ENCODE measurements at places on chromosomes 12 and 14.

- peak; percentile 92 for DNase-seq
These were observed 74.4 kb downstream of the SLC24A4 start for GRCh38 chr14:92397150-92397952.

DNA sequence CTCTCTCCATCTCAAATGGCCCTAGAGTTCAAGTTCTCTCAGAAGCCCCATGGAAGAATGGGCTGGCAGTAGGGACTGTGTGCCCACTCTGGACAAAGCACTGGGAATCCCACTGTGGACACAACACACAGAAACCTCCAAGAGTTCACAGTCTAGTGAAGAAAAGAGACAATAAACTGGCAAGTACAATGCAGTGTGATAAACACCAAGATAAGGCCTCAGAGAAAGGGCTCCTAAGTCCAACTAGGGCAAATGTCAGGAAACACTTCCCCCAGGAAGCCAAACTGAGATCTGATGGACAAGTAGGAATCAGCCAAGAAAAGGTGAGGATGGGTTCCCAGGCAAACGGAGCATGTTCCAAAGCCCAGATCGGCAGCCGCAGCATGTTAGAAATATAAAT lies 5.4 kb downstream of the VSIG10 start:
- DNase-seq: no peak

GRCh38 chr14:50318031-50318626 lies 6.0 kb downstream of the DMAC2L start:
- DNase-seq: peak; percentile 46

- DNase-seq: peak; percentile 54
These were observed 17.6 kb downstream of the NINJ2 start for GRCh38 chr12:645563-646071.

DNA sequence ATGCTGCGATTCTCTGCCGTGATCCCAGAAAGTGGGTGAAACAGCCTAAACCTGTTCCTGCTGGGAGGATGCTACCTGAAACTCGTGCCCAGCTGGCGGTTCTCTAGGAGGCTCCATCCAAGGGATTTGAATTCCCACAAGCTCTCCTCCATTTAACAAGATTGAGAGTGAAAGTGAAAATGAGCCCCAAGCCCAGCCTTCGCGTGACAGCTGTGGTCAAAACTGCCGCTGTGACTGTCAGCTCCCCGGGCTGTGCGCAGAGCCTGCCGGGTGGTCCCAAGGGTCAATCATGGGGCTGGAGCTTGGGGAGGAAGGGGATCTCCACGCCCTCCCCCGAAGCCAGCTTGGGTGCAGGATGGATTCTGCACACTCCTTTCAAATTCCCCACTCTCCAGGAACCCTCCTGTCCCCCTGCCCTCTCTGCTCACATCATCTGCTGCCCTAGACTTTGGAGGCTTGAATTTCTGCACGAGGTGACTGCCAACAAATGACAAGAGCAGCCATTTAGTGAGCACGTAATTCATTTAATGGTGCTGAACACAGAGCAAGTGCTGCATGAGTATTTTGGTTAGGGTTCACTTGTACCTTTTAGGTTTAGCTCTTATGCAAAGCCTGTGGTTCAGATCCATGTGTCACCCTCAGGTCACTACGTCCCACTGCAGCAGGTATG lies 5.3 kb downstream of the ASB2 start:
- DNase-seq: peak; percentile 81

DNA sequence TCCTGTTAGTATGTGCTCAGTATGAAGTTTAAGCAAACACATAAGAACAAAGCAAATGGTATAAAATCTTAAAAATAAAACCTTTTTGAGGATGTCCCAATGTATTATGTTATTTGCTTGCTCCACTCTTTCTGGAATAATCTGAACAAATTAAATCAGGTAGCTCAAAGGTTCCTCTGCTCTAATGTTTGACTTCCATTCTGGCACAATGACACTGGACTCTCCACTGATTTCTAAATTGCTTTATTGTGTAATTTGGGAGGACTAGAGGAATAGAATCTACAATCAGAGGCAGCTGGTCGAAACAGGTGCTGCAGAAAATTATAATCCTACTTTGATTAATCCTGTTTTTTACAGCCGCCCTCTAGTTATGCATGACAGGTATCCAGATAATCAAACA lies 523.7 kb upstream of the FOXG1 start:
- DNase-seq: no peak

DNA sequence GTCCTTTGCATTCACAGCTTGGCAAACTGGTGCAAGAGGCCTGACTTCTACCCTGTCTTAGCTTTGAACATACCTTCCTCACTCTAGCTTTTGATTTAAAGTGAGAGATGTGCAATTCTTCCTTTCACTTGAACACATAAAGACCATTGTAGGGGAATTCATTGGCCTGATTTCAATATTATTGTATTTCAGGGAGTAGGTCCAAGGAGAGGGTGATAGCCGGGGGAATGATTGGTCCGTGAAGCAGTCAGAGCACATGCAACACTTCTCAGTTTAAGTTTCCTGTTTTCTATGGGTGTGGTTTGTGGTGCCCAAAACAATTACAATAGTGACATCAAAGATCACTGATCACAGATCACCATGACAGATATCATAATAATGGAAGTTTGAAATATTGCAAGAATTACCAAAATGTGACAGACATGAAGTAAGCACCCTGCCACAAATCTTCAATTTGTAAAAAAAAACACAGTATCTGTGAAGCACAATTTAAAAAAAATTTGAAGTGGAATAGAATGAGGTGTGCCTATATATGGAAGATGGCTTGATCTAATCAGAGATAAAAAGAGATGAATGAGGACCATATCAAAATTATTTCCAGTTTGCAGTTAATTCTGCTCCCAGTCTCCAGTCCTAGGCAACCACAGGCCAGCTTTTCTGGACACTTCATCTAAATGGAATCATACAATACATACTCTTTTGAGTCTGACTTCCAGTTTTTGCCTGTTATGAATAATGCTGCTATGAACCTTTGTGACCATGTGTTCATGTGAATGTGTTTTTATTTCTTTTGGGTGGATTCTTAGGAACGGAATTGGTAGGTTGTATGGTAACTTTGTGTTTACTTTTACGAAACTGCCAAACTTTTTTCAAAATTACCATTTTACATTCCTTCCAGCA lies 23.2 kb downstream of the BORCS5 start:
- DNase-seq: peak; percentile 62

DNA sequence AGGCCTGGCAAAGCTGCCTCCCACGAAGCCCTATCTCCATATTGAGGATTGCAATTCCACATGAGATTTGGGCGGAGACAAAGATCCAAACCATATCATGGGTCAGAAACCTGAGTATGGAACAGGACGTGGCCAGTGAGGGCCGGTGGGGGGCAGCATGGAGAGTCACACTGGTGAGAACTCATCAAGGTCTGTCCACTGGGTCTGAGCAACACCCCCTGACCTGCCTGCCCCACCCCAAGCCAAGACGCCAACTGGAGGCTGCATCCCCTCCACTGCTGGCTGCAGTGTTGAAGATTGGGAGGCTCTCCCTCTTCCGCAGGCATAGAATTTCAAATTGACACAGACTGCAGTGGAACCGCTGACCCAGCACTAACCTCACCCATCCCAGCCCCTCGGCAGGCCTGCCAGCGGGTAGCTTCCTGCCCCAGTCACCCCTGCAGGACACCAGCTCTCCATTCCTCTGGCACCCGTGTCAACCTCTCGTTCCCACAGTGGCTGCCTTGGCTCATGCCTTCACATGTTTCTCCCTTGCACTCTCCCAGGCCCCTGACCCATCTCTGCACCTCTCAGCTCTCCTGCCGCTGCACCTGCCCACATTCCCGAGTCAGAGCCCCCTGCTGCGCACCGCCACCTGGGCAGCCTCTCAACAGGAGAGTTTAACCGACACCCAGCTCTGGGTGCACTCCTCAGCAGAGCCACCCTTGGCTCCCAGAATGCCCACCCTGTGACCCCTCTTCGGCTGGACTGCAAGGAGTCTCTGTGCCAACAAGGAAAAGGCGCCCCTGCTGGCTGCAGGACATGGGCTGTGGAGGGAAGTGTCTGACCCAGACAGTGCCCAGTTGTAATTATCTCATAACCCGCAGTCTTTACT lies 45.2 kb upstream of the PPP2R5C start:
- DNase-seq: no peak

DNA sequence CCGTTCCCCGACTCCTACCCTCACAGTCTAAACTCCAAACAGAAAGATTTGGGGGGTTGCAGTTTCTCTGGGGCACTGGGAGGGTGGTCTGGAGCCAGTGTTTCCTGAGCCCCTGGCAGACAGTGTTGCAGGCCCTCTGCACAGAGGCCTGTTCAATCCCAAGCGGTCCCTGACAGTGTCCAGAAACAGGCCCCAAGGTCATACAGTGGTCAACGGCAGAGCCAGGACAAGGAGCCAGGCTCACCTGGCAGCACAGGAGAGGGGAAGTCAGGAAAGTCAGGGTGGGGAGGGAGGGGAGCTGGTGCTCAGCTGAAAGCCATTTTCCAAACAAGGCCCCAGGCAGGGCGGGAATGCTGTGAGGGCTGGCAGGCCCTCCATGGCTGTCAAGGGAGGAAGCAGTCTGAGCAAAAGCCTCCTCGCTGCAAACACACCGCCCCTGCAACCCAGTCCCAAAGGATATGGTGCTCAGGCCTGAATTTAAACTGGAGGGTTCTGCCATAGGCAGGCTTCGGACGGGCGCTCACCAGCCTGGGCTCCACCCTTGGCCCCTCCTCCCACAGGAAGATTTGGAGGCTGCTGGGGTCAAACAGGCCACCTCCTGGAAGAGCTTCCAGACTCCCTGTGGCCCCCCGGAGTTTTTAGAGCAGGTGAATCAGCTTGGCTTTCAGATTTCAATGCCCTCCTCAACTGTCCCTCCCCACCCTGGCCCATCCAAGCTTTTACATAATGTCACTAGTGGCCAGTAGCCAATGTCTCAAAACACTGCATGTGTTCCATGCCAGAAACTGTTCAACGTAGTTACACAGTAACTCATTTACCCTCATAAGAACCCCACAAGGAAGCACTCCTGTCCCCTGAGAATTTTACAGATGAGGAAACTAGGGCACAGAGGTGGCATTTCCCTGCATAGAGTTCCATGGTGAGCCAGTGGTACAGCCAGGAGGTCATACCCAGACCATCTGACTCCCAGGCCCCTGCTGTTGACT lies 41.5 kb downstream of the CHGA start:
- DNase-seq: no peak

GRCh38 chr12:53950437-53950773 lies 4.3 kb upstream of the HOXC12 start:
- no peak for DNase-seq

GRCh38 chr12:57008178-57008577 lies 1.8 kb upstream of the ZBTB39 start:
- peak; percentile 73 for DNase-seq

DNA sequence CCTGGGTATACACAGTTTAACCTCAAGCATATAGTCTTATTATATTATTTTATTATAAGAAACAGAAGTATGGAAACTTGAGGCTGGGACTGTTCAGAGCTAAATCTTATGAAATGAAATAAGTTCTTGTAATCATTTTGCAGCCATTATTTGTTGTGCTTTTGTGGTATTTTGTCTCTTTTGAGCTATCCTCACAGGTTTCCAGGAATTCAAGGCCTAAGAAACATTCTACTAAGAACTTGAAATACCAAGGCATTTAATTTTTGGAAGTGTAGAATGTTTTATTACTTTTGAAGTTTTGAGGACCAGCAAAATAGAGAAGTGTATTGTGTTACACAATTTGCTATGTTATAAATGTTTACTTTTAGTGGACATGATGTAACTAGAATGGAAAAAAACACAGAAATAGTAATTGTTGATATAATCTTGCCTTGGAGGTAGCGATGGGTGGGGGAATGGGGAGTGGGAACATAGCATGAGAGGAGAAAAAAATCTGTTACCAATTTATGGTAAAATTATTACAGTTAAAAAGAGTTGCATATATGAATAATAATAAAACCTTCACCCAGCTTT lies 81.7 kb downstream of the CRADD start:
- no peak for DNase-seq

GRCh38 chr12:75549989-75550388 lies 38.6 kb upstream of the KRR1 start:
- DNase-seq: no peak

DNA sequence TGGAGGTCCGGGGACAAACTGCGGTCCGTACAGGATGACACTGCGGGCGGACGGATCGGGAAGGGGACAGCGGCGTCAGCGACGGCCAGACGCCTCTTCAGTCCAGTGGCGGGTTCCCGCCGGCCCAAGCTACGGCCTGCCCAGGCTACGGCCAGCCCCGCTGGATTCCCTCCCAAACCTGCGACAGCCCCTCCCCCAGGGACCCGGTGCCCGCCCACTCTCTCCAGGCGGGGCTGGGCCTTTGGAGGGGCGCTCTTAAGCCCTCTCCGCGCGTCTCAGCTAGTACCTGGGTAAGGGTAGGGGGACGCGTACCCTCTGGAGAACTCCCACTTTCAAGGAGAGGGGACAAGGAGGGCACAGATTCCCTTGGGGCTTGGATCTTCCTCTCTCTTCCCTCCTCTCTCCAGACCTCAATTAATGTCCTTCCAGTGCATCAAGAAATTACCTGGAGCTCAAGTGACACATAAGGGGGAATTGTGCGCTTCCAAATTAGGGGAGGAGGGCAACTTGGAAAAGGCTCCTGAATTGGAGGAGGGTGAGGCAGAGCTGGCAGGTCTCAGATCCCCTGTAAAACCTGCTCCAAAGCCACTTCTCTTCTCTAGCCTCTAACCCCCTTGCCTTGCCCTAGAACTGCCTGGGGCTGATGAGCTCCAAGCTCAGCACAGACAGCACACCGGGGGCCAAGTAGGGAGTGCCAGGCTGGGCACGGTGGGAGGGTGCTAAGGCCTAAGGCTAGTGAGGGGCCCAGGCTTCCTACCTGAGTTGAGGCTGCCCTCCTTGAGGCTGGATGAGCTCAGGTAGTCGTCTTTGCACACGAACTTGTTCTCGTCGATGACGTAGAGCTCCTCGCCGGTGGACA lies 3.1 kb downstream of the LHX5 start:
- no peak for DNase-seq

DNA sequence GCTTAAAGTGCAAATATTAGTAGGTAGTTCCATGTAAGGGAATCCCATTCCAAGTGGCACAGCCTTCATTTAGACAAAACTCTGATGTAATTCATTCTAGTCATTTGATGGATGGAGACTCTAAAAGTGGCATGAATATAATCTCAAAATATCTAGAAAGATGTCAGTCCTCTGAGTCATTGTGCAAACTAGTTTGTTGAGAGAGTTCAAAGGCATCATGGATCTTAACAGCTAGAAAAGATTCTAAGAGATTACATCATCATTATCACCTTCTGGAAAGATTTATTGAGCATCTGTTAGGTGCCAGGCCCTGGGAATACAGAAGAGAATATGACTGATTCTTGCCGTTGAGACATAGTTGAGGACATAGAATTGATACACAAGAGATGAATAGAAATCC lies 30.7 kb downstream of the CRADD start:
- DNase-seq: no peak

GRCh38 chr14:90318016-90318415 lies 13.7 kb downstream of the NRDE2 start:
- DNase-seq: no peak
